Kidney glomerular epithelial cell (primary cell): ENCODE measurements at places on chromosomes 7 and 10.

DNA sequence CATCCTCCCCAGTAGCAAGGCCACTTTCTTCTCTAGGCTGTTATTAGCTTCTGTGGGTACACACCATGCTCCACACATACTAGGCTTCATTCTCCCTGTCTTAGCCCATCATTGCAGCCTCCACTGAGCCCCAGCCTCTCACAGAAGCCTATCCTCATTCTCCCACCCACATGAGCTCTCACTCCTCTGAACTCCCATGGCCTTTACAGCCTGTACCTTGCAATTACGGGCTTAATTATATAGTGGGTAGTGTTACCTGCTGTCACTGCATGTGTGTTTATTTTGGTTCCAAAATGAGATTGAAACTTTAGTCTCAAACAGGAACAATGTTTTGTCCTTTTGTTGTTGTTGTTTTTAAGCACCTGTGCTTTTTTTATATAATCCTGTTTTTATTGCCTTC is 460.0 kb downstream of the KCNMA1 start:
- no peak for DNase-seq

DNA sequence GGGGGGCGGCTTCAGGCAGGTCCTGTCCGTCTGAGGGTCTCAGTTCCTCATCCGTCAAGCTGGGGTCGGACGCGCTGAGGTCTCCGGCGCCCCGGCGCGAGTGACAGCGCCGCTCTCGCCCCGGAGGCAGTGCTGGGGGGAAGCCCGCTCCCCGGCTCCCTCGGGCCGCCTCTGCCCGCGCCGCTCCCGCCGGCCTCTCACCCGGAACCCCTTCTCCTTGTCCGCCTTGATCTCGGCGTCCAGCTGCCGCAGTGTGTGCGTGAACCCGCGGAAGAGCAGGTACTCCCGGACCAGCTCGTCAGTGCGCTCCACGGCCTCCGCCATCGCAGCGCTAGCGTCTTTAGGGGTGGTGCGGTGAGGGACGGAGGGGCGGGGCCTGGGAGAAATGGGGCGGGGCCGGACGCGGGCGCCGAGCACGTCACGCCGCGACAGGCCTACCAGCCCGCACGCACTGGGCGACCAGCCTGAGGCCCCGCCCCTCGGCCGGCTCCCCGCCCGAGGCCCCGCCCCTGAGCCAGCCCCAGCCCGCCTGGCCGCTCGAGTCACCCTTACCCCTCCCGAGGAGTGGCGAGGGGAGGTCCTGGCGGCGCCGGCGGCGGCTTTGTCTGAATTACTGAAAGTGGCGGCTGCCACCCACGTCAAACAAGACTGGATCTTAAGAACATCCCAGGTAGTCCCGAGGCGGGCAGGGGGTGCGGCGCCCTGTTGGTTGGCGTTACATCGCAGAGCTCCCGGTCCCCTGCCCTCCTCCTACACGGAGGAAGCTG is at the start of gene WDR91:
Gene WDR91 (minus strand): TSS at position 348 of the 767 bp plus-strand sequence. CDS start 24 bp downstream, at position 324.
- peak; percentile 88 for DNase-seq

DNA sequence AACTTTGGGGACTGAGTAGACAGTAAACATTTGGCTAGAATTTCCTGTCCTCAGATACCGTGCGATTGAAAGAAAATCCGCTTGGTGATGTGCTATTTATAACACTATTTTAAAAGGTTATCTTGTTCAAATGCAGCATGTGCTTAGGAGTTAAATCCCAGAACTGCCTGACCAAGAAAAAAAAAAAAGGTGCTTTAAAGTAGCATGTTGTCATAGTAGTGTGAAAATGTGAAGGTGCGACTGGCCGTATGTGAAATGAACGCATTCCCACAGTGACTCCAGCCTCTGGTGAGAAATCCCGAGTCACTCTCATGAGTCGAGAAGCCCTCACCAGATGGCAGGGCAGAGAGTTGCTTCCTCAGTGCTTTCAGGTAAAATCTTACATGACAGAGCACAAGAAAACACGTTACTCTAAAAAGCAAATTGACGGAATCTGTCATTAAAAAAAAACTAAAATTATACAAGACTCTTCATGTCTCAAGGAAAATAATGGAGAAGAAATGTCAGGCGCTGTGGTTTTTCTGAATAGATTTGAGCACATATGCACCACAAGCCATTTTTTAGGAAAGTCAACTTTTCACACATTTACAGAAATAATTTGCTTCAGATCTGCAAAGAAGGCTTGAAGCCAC is 18.4 kb upstream of the KLF6 start:
- no peak for DNase-seq

DNA sequence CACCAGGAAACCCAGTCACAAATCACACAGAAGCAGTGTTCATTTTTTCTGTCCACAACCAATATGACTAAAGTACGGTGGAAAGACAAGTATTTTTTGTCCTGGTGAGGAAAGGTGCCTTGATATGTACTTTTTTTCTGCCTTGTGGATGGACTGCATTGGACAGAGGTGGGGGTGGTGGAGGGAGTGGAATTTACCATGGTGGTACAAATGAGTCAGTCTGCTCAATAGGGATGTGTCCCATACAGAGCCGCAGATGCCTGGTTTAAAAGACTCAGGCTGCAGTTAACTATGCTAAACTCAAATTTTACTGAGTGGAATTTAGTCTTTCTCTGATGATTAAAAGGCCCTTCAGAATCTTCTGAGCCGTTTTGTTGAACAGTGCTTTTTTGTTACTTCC is 674.5 kb upstream of the GALNT17 start:
- DNase-seq = no peak

- peak; percentile 4 for DNase-seq
Measured at GRCh38 chr10:24503461-24504320, 220.0 kb downstream of the ARHGAP21 start.

- DNase-seq = no peak
Measured at GRCh38 chr10:132547421-132547861, 9.9 kb downstream of the INPP5A start.

GRCh38 chr7:65974191-65974801 is 7.7 kb downstream of the GUSB start:
- DNase-seq = no peak

- DNase-seq = no peak
Measured at GRCh38 chr7:158617737-158618128, 30.1 kb upstream of the PTPRN2 start.

- no peak for DNase-seq
Measured at GRCh38 chr10:21347043-21347784, 178.3 kb downstream of the SKIDA1 start.

DNA sequence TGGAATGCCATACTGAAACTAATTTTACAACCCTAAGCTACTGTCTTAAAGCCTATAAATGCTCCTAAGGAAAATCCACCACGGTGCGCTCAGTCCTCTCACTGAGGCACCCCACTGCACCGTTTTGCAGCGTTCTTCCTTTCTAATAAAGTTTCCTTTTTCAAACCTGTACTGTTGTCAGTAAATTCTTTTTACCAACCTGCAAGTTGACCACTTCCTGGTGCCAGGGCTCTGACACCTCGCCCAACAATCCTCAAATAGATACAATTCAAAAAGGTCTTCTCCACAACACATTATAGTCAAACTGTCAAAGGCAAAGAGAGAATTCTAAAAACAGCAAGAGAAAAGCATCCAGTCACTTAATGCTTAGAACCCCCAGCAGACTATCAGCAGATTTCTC is 42.8 kb downstream of the HERPUD2 start:
- no peak for DNase-seq

DNA sequence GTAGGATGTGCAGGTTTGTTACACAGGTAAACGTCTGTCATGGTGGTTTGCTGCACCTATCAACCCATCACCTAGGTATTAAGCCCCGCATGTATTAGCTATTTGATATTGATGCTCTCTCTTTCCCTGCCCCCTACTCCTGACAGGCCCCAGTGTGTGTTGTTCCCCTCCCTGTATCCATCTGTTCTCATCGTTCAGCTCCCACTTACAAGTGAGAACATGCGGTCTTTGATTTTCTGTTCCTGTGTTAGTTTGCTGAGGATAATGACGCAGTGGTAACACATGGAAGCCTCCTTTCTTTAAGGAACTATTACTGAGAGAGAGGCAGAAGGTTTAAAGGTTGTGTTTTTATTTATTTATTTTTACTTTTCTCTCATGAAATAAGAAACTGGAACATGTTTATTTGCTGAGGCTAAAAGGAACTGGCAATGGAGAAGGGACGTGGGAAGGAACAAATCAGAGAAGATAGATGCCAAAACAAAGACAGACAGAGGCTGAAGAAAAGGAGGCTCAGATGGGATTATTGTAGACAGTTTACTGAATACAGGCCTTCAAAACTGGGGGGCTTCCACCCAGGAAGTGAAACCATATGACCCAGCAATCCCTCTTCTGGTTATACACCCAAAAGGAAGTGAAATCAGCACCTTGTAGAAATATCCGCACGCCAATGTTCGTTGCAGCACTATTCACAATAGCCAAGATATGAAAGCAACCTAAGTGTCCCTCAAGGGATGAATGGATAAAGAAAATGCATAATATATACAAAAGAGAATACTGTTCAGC is 556.3 kb downstream of the GRM8 start:
- DNase-seq = no peak

DNA sequence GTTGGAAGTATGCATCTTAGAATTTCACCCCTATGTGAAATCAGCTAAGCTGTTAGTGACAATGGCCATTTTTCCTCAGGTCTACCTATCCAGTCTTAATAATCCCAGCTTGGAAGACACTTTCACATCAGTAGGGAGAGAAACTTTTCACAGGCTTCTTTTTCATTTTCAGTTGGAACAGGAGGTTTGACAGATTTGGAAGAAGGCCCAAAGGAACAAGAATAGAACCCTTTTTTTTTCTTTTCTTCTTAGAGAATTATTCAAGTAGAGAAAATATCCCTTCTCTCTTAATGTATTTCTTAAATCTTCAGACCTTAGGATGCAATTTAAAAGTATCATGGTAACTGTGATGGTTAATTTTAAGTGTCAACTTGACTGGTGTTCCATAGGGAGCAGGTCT is 410.5 kb upstream of the C7orf33 start:
- no peak for DNase-seq

DNA sequence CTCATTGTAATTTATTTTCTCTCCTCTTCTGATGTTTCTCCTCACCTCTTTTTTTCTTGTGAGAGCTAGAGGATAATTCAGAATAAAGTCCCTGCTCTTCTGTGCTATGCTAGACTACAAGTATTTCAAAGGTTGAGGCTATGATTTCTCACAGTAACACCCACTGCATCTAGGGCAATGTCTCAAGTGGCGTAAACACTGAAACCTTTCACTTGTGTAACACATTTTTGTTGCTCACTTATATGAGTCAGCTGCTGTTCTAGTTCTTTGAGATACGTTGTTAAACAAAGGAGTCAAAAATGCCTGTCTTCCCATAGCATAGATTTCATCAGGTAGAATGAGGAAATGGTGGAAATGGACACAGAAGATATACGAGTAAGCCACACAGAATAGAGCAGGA is 305.1 kb upstream of the PITRM1 start:
- DNase-seq = no peak

- no peak for DNase-seq
Measured at GRCh38 chr10:53023411-53023810, 250.8 kb upstream of the MBL2 start.

DNA sequence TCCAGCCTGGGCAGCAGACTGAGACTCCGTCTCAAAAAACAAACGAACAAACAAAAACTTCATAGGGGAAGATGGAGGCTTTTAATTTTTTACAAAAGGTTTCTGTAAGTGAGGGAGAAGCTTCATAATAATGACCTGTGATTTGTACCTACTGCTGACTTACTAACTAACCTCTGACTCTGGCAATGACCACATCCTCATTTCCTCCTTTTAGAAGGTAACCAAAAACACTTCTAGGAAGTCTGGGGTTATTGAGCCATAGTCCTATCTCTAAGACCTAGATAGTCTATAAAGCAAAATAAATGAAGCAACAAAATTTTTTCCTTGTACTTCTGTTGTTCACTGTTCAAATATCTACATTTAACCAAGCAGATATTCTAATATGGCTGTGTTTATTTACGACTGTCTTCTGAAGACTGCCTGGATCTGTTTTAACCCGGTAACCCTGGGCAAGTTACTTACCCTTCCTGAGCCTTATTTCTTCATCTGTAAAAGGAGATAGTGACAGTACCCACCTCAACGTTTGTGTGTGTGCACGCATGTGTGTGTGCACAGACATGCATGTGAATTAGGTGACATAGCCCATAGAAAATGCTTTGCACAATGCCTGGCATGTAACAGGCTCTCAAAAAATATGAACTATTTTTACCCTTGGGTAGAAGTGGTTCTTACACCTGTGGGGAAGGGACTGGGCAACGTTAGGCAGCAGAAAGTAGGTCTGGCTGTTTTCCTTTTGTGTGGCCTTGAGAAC is 30.8 kb upstream of the SMNDC1 start:
- DNase-seq = peak; percentile 0

GRCh38 chr7:67817481-67817880 is 820.8 kb downstream of the TYW1 start:
- no peak for DNase-seq

DNA sequence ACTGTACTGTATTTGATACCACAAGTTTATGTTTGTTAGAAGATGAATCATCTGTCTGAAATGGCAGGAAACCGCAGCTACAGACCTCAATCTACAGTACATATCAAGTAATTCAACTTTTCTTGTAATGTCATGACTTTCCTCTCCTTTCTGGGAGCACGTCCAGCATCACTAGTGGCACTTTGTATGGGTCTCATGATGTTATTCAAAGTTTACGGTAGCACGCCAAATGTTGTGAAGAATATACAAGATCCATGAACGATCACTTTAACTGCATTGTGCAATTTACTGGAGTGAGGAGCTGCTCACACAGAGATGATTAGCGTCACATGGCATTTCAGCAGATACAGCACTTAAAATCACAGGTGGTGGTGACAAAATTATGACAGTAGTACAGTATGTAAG is 257.8 kb upstream of the GNAI1 start:
- no peak for DNase-seq

DNA sequence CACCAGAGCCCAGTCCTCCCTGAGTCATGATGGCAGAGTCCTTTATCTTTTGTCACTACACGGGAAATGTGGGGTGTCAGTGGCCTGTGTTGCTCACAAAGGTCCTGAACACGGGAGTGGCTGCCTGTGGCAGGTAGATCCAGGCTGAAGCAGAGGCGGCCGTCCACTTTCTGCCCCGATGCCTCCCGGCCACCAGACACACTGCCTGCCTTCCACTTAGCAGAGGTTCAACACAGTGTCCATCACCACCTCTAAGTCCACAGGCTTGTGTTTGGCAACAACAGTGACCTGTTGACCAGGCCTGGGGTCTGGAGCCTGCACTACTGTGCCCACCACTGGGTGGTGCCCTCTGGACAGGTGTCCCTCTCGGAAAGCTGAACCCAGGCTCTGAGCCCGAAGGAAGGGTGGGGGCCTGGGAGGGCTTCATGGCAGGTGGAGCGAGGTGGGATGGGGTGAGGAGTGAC is 49.9 kb upstream of the CAMK2B start:
- no peak for DNase-seq
